Vagina (tissue), 2 donors: ENCODE measurements at places on chromosomes 7 and 10. TPM values are rescaled to one million over a fixed set of nuclear protein-coding genes. Genes with fewer than 3 reads are reported as not detected.

GRCh38 chr7:23299770-23300300 is 696 bp downstream of the MALSU1 start:
- DNase-seq = no peak

The SPDYE9 gene
- total RNA-seq = not detected

- DNase-seq = no peak
Observed at GRCh38 chr10:109474812-109475211, 448.5 kb downstream of the XPNPEP1 start.

The MICALL2 gene
- 15.7 TPM for total RNA-seq

DNA sequence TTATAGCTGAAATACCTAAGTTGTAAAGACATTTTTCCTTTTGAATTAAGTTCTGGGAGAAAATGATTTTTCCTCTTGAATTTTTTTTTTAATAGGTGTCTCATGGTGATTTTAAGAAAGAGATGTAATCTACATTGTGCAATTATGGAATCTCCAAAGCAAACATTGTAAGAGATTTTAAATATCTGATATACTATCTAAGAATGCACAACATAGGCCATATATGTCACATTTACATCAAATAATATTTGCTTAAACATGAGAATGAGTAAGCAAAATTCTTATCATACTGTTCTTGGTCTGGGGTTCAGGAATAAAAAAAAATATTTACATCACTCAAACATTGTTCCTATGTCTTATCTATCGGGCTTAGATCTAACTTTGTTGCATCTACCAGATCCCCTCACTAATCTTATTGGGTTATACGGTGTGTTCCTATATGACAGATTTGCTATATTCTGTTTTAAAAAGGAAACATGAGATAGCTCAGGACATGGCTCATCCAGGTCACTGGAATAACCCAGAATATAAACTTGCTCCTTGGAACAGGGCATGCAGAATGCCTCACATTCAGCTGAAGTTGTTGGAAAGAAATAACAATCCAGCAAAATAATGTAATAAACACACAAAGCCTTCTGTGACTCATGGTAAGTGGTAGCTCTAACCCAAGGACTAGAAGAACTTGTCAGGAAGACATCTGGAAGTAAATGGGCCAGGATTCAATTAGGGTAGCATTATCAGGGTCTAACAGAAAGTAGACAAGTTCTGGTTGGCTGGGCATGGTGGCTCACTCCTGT is 794.7 kb downstream of the IPMK start:
- DNase-seq = no peak

DNA sequence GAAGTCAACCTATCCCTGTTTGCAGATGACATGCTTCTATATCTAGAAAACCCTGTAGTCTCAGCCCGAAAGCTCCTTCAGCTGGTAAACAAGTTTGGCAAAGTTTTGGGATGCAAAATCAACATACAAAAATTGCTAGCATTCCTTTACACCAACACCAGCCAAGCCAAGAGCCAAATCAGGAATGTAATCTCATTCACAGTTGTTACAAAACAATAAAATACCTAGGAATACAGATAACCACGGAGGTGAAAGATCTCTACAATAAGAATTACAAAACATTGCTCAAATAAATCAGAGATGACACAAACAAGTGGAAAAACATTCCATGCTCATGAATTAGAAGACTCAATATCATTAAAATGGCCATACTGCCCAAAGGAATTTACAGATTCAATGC is 50.4 kb upstream of the ZNF365 start:
- no peak for DNase-seq

DNA sequence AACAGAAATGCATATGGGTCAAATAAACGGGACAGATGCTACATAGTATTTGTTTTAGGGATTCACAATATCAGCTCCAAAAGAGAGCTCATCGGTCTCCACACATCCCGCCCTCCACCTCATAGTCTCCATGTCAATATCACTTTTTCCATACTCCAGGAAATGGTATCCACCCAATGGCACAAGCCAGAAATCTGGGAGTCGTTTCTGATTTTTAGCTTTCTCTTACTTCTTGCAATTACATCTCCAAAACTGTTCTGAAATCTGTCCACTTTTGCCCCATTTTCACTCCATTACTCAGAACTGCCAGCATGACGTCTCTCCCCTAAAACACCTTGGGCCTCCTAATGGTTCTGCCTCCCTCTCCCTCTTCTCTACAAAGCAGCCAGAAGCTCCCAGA is 47.4 kb upstream of the EZH2 start:
- no peak for DNase-seq

- no peak for DNase-seq
Observed at GRCh38 chr7:8117195-8117594, 144.8 kb downstream of the ICA1 start.

DNA sequence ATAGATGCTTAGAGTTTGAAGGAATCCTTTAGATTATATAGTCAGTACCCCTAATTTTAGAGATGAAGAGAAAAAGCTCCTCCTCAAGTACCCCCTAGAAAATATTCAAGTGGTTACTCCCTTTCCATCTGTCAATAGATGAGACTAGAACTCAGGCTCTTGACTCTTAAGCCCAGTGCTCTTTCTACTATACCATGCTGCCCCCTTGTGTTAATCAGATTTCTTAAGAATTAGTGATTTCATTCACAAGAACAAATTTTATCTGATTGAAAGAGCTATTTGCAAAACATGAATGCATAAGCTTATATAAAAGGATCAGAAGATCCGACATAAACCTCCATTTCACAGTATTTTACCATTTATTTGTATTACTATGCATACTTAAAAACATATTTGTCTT is 179.3 kb downstream of the TFEC start:
- no peak for DNase-seq

GRCh38 chr7:106890952-106891351 is 25.9 kb downstream of the PIK3CG start:
- DNase-seq = no peak

GRCh38 chr10:71349406-71349805 is 30.3 kb downstream of the SLC29A3 start:
- DNase-seq = no peak

DNA sequence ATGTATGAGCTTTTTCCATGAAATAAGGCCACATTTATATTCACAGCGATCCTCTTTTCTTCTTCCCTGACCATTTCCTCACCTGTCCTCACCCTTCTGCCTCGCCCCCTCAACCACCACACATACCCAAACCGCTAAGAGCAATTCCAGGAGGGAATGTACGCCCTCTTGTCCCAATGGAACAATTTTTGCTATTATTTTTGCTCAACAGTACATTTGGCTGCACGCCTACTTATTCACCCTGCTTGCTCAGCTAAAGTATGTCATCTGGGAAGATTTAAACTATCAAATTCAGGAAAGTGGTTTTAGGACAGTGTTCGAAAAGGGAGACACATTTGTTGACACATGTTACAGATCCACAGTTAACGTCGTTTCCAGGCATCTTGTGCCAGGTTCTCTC is 252.7 kb downstream of the NEBL start:
- no peak for DNase-seq
